ENCODE measurements at places on chromosomes 6 and 20.

GRCh38 chr20:44743916-44744655 is 1.6 kb upstream of the KCNK15 start:
- no peak for DNase-seq

DNA sequence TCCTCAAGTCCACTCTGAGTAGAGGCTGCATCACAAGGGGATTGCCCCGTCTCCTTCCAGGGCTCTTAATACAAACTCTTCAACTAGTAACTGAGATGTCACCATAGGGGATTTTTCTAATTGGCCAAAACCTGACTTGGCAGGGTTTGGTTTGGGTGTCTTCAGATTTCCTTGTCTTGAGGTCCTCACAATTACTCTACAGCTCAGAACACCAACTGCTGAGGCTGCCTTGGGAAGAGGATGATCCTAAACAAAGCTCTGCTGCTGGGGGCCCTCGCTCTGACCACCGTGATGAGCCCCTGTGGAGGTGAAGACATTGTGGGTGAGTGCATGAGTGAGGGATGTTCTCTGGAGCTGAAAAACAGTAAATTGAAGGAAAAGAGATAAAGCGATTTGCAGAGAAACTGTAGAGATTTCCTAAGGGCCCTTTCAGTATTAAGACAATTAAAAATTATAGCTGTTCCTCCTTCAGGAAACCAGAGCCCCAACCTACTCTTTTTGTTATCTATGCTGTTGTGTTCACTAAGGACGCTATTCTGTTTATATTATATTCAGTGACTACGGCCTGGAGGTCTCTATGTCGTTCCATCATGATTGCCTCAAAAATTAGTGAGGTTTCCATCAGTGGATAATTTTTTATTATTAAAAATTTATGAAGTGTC is at the start of gene HLA-DQA1:
HLA-DQA1 (plus strand) TSS at position 188 of the 662 bp plus-strand sequence; CDS start at position 241, 53 bp downstream.
- DNase-seq, result no peak

DNA sequence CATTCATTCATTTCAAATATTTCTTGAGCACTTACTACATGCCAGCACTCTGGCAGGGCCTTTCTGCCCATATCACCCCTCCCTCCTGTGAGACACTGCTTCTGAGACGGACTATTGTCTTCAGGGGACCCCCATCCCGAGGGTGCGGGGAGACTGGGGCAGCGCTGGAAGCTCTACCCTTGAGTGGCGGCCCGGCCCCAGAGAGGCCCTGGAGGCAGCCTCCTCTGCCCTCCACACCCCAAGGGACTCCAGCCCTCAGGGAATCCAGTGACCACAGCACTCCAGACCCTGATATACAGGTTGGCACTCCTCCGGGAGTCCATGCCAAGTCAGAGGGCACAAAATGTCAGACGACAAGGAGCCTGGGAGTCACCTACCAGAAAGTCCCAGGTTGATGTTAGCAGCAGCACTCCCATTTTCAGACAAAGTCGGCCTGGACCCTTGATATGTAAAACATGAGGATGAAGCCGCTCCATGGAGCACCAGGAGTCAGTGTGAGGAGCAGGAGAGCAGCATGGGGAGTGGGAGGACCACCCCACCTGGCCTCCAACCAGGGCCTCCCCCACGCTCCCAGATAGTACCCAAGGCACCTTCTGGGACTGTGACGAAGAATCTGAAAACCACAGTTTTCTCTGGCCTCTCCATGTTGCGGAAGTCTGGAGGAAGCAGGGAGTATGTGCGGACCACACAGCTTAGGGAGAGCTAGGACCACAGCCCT is 20.7 kb downstream of the TFEB start:
- DNase-seq, result no peak

GRCh38 chr6:17178754-17179529 is 77.1 kb downstream of the STMND1 start:
- DNase-seq, result no peak
